Chondrocyte (in vitro differentiated cells): ENCODE measurements at places on chromosomes 6 and 20. TPM values are rescaled to one million over a fixed set of nuclear protein-coding genes. Genes with fewer than 3 reads are reported as not detected.

Gene NR2E1
- not detected in 3 replicates for total RNA-seq

Gene ADTRP
- 0.35 to 1.3 TPM (median 0.77 TPM) in 3 replicates for total RNA-seq

Gene RSPH4A
- 0.36 TPM in 1 of 3 replicates, not detected in the others for total RNA-seq

DNA sequence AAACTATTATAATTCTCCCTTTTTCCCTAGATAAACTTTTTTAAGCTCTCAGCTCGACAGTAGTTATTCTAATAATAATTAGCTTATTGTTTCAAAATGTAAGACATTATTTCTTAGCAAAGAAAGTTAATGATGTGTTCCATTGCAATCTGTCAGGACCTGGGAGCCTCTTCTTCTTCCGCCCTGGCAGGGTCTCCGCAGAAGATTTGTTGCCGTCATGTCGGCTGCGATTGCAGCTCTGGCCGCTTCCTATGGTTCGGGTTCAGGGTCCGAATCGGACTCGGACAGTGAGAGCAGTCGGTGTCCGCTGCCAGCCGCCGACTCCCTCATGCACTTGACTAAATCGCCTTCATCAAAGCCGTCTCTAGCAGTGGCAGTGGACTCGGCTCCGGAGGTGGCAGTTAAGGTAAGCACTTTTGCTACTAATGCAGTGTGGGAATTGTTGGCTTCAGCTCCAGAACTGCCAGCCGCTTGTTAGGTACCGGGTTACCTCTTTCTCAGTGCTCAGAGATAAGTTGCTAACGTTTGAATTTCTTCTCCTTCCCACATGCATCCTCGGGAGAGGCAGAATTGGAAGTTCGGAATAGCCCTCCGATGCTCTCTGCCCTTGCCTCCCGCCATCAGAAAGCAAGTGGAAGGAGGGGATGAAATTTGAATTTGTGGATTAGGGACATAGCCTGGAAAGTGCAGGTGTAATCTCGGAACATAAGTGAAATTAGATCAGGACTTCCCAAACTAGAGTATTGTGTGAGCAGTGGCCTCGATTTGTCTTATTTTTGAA lies at the start of gene CDC40:
Gene CDC40, plus strand, starts transcription at position 200 of the 781 bp plus-strand sequence. Its CDS starts 18 bp downstream, at position 218.
- DNase-seq, result no peak

DNA sequence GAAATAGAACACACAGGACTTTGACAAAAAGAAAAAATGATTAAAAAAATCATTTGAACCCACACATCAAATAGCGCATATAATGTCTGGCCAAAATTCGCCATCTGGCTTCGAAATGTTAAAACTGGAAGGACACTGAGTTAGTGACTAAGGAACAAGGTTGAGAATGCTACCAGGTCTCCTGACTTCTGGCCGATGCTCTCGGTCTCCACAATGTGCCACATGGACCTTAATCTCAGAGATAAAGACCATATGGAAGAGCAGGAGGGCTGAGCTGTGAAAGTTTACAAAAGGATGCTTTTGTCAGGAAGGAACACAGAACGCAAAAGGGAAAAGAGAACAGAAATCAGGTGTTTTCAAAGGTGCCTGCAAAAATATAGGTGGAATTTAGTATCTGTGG lies 54.7 kb downstream of the FAXC start:
- DNase-seq, result no peak

DNA sequence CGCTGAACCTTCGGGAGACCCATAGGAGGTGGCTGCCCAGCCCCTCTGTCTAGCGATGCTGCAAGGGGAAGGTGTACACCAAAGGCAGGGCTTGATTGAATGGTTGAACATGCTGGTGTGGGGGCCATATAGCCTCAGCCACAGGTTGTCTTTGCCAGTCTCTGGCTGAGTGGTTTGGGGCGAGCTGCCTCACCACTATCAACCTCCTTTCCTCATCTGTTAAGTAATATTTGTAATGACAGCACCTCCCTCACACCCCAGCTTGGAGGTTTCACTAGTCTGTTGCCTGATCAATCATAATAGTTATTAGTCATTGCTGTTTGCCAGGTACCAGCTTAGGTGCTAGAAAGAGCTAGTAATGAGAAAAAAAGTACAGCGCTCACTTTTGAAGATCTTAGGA lies 11.8 kb upstream of the ZNF831 start:
- DNase-seq, result no peak
